ENCODE measurements at places on chromosomes 12 and 14.

DNA sequence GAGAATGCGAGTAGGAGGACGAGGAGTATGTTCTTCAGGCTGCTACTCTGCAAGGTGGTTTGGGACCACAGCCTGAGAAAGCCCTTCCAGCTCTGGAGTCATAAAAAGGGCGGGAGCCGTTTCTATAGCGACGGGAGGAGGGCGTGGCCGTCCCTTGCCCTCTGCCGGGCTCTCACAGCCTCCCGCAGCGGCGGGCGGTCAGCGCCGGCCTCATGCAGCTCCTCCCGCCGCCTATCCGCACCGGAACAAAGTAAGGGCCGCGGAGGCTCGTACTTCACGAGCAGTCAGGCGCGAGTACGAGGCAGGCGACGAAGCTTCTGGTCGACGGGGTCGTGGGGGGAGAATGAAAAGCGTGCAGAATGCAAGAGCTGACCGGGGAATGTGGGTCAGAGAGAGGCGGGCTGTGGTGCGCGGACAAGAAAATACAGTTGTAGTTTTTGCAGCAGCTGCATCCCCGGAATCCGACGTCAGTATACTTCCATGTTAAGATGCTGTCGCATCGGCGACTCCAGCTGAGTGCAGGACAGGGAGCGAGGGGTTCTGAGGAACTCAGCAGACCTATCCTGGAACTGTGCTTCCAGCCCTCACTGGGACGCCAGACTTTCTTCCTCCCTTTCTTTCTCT, at the start of gene DYRK4:
TSS of gene DYRK4 (plus strand) at position 175 of the 624 bp plus-strand sequence. CDS start at position 213, 38 bp downstream.
- no peak for DNase-seq

DNA sequence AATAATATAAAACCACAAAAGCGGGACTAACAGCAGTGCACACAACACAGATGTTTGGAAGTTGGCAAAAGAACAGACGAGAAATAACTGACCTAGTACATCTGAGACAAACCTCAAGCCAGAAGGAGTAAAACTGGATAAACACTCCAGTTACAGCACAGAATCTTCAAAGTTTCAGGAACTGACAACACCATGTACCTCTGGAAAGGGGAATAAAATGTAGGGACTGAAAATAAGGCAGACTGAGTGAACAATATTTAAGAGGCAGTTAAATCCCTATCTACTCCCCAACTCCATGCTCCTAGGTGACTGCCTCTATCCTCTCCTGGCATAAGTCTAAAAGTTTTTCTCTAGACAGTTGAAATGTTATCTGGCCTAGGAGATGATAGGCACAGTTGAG, 57.9 kb downstream of the ZFYVE21 start:
- no peak for DNase-seq

DNA sequence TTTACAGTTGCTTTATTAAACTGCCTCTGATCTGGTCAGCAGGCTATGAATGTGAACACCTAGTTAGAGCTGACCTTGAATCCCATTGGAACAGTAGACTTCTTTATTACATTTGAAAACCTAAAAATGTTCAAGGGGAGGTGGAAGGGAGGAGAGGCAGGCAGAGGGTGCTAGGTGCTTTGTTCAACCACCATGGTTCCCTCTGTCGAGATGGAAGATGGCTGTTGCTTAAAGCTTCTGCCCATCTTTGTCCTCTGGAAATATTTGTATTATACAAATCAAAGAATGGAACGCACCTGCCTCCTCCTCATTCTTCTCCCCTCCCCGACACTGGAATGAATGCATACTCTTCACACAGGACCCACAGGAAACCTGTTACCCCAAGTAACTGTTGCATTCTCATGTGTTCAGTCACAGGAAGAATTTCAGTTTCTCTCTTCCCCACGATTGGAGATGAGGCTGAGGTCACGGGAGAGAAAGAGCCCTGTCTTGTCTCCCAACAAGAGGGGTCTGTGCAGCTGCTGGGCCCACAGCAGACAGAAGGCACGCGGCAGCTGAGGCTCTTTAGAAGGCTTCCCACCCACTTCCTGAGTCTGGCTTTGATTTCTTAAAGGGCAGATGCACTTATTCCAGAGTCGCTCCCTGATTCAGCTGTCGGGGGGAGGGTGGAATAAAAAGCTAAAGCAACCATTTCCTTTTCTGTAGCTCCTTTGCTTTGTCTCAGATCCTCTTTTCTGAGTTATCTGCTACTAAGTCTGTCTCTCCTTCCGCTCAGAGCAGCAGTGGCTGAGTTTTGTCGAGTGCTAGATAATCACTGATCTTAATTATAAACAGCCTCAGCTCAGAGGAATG, 217.9 kb upstream of the BTG1 start:
- DNase-seq = peak; percentile 44

GRCh38 chr12:117118838-117119591, 19.8 kb upstream of the TESC start:
- no peak for DNase-seq

DNA sequence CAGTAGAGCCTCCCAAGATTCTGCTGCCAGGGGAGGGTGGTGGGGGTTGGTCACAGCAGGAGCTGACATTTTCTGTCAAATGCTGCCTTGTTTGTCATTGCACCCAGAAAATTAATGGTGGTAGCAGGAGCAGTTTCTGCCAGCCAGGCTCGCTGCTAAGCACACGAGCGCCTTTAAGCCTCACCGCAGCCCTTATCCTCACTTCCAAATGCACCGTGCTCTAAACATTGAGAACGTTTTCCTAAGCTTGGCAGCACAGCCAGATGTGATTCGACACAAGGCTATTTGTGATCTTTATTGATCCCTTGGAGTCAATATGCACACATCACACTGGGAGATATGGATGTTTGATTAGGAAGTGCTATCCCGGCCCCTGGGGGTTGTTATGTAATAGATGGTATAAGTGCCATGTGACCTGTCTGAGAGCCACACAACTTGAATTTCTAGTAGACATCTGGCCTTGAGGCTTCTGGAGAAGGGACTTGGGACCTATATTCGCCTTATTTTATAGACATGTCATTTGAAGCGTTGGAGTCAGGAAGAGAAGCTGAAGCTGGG, 31.6 kb upstream of the BEGAIN start:
- DNase-seq = no peak
